NCI-H2171 treated with DMSO at 0.1 percent for 48 hours (cell line): ENCODE measurements at places on chromosomes 4 and X.

DNA sequence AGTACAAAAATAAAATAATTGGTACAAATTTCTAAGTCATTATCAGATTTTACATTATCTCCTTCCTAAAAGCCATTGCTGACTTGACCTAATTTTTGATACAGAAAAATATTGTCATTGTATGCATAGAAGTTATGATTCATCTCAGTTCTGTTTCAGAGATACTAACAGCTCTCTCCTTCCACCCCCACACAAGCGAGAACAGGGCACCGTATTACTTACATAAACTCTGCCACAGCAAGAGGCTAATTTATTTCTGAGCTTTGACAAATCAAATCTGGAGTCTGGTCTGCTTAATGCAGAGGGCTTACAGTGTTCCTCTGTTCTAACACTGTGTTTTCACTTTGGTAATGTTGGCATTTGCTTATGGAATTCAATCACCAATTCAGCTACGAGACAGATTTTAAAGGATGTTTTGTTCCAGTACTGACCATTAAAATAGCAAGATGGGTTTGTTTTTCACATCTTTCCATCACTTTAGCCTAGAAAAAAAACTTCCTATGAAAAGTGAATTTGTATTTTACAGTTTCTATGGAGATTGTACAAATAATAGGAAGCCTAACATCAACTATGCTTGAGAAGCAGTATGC, 181.8 kb downstream of the USP46 start:
- no peak for DNase-seq

DNA sequence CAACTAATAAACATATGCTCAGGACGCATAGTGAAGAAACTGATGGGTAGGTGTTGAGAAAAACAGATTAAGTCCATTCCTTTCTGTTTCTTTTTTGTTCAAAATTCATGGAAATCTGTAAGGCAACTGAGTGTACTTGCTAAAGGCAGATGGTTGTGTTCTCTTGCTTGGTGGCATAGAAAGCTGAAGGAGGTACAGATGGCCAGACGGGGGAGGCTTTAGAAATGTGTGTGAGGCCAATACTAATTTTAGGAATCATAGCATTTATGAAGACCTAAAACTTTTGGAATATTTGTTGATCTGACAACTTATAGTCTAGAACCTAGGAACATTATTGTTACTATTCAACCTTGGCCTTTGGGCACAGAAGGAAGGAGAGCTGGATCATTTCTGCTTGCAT, 56.8 kb upstream of the EMCN start:
- no peak for DNase-seq

GRCh38 chrX:13307041-13307440, 12.8 kb downstream of the ATXN3L start:
- DNase-seq: no peak

GRCh38 chr4:15234856-15235126, 193.0 kb upstream of the C1QTNF7 start:
- no peak for DNase-seq

DNA sequence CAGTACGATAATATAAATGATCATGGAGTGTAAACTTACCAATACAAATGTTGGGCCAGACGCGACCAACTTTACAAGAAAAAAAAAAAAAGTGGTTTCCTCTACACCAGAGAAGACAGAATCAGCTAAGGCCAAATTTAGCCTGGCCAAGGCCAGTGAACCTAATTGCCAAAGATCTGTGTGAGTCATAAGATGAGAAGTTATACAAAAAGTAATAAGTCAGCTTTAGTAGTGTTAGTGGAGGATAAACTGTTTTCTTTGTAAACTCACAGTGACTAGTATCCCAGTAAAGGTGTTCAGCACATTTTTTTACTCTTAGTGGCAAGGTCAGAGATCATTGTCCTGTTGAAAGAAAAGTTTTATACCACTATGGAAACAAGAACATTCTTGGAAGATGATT, 531.4 kb upstream of the TECRL start:
- no peak for DNase-seq

GRCh38 chr4:158785718-158786117, 16.9 kb downstream of the FNIP2 start:
- no peak for DNase-seq

- DNase-seq: peak; percentile 22
Observed at GRCh38 chr4:3308691-3309090, 15.9 kb downstream of the RGS12 start.

DNA sequence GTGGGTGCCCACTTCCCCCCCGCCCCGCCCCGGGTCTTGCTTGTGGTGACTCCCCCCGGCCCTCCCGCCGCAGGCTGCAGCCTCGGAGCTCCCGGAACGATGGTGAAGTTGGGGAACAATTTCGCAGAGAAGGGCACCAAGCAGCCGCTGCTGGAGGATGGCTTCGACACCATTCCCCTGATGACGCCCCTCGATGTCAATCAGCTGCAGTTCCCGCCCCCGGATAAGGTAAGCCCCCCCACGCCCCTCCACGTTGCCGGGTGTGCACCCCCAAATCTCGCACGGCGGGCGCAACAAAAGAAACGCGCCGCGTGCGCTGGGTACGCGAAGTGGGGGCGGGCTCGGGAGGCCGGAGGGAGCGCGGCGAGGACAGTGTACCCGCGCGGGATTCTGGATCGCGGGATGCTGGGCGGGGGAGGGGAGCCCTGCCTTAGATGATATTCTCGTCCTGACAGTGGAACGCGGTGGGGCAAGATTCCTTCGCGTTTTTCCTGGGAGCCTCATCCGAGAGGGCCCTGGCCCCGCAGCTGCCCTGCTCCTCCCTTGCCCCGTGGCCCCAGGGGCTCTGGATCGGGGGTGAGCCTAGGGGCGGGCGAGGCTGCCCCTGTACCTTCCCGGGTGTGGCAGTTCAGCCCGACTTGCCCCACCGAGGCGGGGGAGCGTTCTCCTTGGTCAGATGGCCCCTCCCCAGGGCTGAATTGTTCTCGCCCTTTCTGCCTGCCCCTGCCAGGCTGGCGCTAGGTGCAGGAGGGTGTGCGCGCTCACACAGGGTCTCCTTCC, 819 bp downstream of the NSG1 start:
- no peak for DNase-seq

DNA sequence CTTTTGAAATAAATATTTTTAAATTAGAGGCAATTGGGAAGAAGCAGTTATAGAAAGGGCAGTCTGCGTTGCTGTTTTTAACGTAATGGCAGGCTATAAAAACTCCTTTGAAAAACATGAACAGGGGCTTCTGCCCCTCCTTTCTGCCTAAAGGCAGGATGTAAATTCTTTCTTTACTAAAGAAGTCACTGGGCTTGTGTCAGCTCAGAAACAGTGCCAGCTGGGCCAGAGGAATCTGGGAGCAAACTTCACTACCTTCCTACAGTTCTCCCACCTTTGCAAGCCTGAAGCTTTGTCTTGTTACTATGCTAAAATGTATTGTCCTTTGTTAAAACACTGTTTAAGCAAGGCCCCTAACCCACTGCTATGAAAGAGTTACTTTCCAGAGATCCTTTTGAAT, 1664.8 kb downstream of the RPA4 start:
- no peak for DNase-seq

GRCh38 chr4:165288639-165289422, 38.6 kb upstream of the MSMO1 start:
- peak; percentile 38 for DNase-seq

DNA sequence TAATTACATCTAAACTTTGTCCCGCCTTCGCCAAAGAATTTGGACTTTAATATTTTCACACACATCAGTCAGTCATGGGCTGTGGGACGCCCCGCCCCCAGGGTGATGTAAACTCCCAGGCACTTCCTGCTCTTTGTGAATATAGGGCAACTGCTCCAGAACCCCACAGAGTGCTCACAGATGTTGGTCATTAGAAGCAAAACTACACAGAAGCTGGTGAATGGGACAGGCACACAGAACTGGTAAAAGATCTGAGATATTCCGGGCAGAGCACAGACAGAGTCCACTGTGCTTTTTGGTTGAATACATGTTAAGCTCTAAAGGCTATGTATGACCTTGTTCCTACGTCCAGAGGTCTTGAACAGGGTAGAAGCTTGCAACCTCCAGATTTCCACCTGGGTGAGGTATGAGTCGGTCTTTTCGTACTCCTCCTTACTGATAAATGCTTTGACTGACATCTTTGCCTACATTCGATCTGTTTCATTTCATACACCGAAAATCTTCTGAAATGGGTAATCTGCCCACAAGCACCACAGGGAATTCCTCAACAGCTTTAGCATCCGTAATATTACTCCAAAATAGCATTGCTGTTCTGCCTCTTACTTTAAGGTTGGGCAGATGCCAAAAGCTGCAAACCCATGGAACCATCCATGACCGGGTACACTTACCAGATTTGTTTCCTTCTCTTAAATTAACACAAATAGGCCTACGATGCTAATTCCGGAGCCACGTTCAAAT, 144.6 kb downstream of the AMELX start:
- no peak for DNase-seq

GRCh38 chrX:31070057-31070468, 1.8 kb downstream of the FTHL17 start:
- DNase-seq: no peak

DNA sequence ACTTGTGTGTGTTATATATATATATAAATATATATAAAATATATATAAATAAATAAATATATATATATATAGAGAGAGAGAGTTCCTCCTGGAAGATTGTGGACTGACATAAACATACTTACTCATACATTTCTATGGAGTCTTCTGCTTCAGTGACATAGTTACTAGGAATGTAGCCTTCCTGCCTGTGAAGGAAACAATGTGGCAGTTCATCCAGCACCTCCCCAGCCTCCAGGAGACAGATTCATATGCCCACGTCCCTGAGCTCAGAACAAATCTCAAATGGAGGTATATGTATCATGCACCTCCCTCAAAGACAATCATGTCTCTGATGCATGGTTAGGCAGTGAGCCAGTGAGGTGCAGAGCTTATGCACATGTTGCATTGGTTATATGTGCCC, 11.4 kb upstream of the TIMM8A start:
- no peak for DNase-seq

- no peak for DNase-seq
Observed at GRCh38 chrX:38181357-38181756, 39.3 kb downstream of the SRPX start.

- no peak for DNase-seq
Observed at GRCh38 chr4:86818211-86818610, 31.0 kb downstream of the SLC10A6 start.

DNA sequence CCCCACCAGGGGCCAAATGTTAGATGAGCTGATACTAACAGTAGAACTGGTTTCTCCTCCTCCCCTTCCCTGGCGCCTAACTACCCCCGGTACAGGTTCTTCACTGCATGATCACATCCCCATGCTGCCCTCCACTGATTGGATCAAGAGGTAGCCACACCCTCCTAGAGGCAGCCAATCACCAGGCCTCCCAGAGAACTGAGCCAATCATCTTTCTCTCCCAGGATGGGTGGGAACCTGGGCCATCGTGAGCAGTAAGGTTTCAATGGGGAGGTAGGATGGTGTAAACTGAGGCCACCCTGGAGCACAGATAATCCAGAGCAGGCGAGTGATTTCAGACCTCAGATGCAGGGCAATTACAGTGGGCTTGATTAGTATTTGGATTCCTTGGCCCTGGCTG, 64.2 kb downstream of the PPP2R2C start:
- no peak for DNase-seq

- DNase-seq: no peak
Observed at GRCh38 chr4:136637071-136637777, 895.1 kb downstream of the PCDH18 start.

DNA sequence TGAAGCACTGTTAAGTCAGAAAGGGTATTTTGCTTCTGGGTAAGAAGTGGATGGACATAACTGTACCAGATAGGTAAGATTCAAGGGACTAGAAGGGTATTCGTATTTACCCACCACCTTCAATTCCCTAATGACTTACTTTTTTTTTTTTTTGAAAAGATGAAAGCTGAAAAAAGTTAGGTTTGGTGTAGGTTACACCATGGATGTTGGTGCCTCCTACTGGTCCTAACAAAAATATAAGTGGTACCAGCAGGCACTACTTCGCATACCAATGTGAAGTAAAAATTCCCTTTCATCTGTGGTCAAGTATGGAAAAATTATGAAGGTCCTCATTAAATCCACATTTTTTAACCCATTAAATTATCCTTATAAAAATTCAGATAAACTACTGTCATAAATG, 7.2 kb downstream of the ANKRD17 start:
- DNase-seq: no peak

DNA sequence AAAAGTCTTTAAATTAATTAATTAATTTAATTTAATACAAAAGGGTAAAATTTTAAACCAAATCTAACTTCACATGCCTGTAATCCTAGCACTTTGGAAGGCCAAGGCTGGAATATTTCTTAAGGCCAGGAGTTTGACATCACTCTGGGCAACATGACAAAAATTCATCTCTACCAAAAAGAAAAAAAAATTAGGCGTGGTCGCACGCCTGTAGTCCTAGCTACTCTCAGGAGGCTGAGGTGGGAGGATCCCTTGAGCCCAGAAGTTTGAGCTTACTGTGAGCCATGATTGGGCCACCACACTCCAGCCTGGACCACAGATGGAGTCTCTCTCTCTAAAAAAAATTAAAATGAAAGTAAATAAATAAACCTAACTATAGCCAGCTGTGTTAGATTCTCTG, 39.2 kb upstream of the ANTXR2 start:
- DNase-seq: no peak

- no peak for DNase-seq
Observed at GRCh38 chr4:122224348-122224747, 72.2 kb downstream of the BLTP1 start.

DNA sequence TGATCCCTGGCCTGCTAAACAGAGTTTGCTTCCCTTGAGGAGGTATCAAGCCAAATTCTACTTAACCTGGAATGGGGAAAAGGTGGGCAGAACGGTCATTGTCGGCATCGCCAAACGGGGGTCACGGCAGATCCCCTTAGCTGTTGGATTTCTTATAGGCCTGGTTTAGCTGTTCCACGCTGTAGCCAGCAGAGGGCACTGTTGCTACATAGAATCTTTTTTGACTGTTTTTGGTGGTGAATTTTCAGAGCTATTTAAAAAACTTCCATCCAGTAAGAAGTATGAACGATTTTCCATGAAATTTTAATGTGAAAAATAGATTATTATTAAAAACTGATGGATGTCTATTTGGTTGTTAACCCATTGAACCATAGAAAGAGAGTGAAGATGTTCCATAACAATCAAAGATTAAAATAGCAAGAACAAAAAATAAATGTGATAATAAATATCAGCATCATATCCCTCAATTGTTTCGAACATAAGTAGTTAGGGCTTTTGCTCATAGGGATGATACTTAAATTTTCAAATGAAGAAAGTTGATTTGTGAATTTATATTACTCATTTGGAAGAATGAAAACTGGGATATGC, 56.6 kb downstream of the LINC00632 start:
- DNase-seq: no peak
